Mammary epithelial cell (primary cell): ENCODE measurements at places on chromosomes 7 and 10.
A peak's percentile ranks its signal among the peaks of the same experiment; 100 is the strongest.

DNA sequence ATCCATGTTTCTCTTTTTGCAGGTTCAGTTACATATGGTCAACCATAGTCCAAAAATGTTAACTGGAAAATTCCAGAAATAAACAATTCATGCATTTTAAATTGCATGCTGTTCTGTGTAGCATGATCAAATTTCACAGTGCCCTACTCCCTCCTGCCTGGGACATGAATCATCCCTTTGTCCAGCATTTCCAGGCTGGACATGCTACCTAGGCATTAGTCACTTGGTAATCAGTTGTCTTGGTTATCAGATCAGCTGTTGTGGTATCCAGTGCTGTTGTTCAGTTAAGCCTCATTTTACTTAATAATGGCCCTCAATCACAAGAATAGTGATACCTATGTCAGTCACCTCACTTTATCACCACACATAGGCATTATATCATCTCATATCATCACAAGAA, 7.3 kb upstream of the PNLIP start:
- DNase-seq = peak; percentile 86

DNA sequence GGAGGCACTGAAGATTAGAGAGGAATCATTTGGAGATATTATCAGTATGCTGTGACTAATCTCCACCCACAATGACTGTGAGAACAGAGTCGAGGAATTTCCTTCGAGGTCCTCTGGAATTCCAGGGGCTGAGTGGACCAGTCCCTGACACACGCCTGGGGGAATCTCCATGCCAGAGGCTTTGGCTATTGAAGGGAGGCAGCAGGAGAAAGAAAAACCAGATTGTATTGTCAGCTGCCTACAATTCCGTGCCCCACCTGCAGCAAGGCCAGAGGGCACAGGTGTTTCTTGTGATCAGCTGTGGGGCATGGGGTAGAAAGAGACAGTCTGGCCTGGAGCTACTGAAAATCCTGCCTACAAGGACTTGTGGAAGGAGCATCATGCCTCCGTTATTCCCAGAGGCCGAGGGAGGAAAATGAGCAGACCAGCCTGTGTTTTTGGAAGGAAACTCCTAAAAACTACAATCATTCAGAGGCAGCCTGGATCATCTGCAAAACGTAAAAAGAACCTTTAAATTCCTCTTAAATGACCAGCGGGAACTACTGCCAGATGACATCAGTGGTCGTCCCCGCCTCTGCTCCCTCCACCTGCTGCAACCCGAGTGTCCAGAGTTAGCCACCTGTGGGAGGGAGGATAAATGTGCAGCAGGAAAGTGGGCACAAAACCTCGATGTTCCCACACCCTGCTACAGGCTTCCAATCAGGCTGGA, 25.4 kb upstream of the ANK3 start:
- DNase-seq = peak; percentile 95

- DNase-seq = no peak
These were observed 1127.7 kb downstream of the REEP3 start for GRCh38 chr10:64648915-64649314.

GRCh38 chr7:25565949-25566348, 337.7 kb upstream of the NPVF start:
- peak; percentile 38 for DNase-seq

DNA sequence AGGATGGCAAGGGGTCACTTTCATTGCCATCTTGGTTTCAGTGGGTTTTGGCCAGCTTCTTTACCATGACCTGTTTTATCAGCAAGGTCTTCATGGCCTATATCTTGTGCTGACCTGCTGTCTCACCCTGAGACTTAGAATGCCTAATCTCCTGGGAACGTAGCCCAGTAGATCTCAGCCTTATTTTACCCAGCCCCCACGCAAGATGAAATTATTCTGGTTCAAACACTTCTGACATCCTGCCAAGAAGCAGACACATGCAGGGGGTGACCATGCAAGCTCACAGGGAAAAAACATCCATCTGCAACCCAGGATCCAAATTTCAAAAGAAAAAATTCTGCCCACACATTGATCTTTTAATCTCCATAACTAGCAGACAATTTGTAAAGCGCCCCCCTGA, 88.4 kb upstream of the EEPD1 start:
- no peak for DNase-seq

GRCh38 chr10:21675157-21675796, 141.2 kb downstream of the MLLT10 start:
- peak; percentile 13 for DNase-seq

DNA sequence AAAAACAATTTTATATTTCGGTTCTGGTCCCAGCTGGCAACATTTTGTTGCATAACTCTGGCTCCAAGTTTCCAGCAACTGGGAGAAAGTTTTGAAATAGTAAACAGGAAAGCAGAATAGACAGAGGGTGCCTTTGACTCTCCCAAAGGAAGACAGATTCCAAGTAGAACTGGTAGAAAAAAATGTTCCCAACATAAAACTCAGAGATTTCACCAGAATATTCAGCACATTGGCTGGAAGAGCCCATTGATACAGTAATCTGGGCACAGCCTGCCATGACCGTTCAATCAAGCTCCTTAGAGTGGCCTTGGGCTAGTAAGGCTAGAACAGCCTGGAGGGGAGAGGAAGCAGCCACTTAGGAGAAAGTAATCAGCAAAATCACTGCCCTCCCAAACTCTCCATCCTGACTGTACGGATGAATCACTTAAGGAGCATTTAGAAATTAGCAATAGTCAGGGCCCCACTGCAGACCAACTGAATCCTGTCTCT, 120.4 kb downstream of the CUBN start:
- DNase-seq = peak; percentile 56

GRCh38 chr7:43628431-43628830, 45.5 kb downstream of the STK17A start:
- no peak for DNase-seq

GRCh38 chr10:129383651-129384050, 83.4 kb upstream of the MGMT start:
- DNase-seq = no peak

DNA sequence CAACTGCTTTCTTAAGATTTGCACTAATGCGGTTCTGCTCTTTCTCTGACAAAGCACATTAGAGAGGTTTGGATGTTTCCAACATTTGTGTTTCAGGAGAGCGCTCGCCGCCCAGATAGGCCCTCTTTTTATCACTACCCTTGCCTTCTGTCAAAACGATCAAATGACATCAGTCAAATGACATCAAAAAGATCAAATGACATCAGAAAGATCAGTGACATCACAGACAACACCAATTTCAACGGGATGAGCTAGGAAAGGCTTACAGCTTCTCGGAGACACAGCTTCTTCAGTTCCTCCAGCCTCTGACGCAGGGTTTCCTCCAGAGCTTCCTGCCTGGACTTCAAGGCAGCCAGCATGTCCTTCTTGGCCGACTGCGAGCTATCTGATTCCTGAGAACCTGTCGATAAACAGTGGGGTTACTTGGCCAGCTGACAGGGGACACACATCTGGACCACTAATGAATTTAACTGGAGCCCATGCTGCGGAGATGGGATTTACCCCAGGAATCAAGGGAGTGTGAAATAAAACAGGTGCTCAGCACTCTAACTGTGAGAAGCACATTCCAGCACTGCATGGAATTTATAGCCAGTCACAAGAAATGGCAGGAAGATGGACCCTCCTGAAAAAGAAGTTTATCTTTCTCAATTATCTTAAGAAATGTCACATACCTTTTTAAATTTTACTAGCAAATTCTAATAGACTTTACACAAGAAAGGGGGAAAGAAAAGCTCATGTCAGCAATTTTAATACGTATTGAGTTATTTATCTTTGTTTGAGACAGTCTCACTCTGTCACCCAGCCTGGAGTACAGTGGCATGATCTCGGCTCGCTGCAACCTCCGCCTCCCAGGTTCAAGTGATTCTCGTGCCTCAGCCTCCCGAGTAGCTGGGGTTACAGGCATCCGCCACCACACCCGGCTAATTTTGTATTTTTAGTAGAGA, 88.2 kb downstream of the PRPF18 start:
- no peak for DNase-seq

GRCh38 chr7:22631730-22632129, 95.3 kb upstream of the IL6 start:
- DNase-seq = no peak
